ENCODE measurements at places on chromosomes 12 and 14.
A peak's percentile ranks its signal among the peaks of the same experiment; 100 is the strongest.

GRCh38 chr12:53299454-53300180 lies at the start of gene MYG1:
Gene MYG1 (plus strand): TSS chr12:53299695. CDS start chr12:53299738, 43 bp downstream.
- ATAC-seq: peak; percentile 85

DNA sequence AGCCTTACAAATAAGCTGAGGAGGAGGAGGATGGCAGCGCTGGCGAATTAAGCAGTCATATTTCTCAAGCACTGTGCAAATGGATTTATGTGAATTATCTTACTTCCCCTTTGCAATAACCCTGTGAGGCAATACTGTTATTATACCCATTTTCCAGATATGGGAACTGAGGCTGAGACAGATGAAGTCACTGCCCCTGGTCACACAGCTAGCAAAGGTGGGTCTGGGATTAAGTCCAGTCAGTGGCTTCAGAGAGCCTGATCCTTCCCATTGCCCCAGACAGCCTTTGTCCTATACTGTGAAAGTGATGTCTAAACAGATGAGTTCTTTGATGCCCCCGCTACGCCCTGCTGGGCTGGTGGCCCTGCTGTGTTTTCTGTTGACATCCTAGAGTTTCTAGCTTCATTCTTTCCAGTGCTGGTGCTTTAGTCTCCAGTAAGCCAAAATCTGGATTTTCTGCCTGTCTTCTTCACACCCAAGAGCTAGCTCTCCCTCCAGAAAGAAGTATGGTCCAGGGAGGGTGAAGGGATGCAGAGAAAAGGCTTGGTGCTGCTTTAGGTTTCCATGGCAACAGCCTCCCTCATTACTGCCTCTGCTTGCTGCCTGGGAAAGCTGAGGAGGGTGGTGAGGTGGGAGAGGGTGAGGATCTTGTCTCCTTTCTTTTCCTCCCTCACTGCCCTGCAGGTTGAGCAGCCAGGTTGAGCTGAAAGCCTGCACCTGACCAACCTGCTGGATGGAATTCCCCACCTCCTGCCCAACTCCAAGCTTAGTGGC lies 30.7 kb downstream of the TMEM63C start:
- ATAC-seq: no peak

GRCh38 chr14:65168840-65169239 lies 66.5 kb upstream of the MAX start:
- ATAC-seq: no peak

DNA sequence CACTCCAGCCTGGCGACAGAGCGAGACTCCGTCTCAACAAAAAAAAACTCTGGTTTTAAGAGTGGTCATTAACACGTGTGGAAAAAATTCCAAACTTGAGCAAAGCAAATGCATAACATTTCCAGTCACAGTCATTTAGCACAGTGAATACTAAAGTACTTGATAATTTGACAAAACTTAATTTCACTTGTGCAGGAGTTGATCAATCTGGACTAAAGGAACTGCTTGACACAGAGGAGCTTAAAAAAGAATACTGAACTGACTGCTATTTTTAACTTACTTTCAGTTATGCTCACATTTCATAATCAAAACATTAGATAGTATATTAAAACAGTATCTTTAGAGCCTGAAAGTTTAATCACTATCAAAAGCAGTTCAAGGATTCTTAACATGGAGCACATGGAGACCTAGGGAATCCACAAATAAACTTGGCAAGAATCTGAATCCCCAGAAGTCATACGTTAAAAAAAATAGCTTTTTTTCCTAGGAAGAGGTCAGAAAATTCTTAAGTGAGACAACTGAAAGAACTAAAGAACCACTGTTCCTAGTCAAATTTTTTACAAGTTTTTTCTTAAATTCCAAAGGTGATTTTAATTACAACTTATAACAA lies 7.4 kb downstream of the UBE2N start:
- ATAC-seq: no peak

Measured in activated T-helper 17 cell treated with anti-CD3 and anti-CD28 coated beads, Interleukin-2, amount 50 U/mL, for 72 hours (primary cell).